ENCODE measurements at places on chromosomes 16 and 17. TPM values are rescaled to one million over a fixed set of nuclear protein-coding genes. Genes with fewer than 3 reads are reported as not detected.

DNA sequence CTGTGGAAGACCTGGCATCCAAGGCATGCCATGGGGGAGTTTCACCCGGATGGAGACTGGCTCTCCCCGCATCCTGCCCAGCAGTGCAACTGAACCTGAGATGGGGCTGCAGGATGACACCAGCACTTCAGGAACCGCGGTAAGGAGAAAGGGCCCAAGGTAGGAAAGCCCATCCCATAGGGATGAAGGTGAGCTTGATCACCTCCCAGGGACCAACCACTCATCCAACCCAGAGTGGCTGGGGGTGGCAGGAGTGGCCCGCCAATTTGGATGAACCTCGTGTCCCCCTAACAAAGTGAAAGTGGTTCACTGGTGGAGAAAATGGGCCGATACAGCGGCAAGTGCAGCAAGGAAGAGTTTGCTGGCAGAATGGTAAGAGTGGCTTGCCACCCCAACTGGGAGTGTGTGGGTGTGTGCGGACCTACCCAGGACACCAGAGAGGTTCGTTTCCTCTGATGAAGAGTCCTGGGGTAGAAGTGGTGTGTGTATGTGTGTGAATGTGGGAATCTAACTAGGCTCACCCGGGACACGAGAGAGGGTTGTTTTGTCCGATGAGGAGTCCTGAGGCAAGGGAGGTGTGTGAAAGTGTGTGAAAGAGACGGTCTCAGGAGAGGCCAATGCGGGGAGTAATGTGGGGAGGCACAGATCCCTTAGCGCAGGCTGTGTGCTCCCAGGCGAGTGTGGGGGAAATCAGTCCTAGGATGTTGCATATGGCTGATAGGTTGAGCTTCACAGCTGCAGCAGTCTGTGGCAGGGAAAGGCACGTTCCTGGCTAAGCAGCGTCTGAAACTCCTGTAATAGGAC, 22.6 kb downstream of the ACSM1 start:
- no peak for DNase-seq

SLC12A4 gene
- total RNA-seq = 61.7 TPM

DNA sequence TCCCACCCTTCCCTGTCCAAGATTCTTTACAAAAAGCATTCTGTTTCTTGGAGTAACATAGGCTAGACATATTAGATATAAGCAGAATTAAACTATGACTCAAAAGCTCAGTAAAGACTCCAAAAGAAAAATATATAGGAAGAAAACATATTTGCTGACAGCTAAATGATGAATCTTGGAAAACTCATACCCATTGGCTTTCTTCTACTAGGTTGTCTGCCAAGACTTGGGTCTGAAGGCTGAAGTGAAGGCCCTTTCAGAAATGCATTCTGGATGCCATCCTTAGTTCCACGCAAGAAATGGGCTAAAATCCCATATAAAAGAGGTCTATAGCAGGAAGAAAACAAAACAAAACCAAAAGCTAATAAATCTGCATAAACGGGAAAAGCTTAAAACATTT, 15.1 kb downstream of the CEP20 start:
- no peak for DNase-seq

PIGL gene
- 13.9 TPM for total RNA-seq

ADAP2 gene
- 0.75 TPM for total RNA-seq

DNA sequence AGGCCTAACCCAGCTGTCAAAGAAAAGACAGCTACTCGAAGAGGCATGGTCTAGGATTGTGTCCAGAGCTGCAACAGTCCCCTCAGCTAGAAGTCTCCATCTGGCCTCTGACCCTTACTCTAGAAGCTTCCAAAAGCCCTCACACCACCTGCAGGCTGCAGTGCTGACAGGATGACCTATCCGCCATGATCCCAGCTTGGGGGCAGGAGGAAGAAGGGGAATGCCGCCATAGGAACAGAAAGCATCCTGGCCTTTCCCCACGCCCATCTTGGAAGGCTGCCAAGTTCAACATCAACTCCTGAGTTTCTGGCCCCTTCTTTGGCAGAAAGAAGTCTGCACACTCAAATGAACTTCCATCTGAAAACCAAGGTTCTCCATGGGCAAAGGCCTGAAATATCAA, 3.1 kb upstream of the KRT36 start:
- DNase-seq = no peak
